Hematopoietic multipotent progenitor cell treated with erythropoietin and hydrocortisone succinate and interleukin-3 and kit ligand, for 15 days (in vitro differentiated cells): ENCODE measurements at places on chromosomes 13 and 19.

DNA sequence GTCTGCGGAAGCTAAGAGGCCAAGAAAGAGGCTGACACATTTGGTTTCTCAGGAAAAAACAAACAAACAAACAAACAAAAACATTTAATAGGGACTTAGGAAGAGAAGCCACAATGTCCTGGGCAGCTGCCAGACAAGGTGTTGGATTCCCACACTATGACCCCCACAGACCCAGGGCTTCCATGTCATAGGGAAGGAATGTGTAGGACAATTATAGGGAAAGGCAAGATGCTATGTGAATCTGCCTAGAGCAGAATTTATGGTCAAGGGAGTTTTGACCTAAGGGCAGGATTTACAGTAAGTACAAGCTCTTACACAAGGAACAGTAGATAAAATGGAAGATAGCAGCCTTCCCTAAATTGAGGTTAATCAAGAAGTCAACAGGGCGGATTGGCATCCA lies 9.1 kb upstream of the CDADC1 start:
- DNase-seq: no peak

DNA sequence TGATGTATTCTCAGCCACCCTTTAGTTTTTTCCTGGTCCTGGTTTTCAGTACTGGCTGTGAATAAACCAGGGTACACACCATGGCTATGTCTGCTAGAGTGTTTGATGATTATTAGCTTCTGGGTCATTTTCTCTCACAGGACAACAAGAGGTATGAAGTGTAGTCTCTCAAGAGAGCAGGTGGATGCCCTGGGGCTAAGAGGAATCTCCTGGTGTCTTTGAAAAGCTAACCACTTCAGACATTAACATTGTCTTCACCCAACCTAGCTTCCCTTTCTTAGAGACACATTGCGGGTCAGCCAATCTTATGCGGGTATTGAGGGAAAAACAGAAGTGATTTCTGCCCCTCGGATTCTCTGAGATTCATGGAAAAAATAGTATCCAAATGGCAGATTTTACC lies 1.6 kb downstream of the ZNF730 start:
- no peak for DNase-seq

GRCh38 chr13:77853703-77854102 lies 64.9 kb downstream of the EDNRB start:
- no peak for DNase-seq

DNA sequence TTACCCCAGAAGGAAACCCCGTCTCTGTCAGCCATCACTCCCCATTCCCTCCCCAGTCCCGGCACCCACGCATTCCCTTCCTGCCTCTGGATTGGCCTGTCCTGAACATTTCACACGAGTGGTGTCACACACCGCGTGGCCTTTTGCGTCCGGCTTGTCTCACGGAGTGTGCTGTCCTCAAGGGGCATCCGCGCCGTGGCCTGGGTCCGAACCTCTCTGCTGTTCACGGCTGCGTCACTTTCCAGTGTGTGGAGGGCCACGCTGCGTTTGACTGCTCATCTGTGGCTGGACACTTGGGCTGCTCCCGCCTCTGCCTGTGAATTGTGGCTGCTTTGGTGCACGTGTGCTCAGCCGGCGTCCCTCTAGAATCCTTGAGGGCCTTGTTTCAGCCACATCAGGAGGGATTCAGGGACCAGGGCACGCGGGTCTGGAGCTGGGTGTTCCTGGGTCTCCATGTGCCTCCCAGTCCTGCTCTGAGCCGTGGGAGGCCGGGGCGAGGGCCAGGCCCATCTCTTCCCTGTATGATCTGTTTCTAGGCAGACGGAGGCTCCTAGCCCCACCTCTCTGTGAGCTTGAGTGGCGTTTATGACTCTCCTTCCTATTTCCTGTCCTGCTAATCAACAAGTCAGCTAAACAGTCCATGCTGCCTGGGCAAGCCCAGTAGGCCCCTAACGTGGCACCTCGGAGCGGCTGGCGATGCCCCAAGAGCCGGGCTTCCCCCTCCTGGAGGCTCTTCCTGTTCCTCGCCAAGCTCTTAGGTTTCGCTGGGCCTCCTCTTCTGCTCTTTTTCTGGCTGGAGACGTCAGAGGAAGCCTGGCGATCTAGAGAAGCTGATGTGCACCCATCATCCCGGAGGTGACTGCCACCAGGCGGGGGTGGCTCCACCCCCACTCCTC lies 8.1 kb downstream of the STK11 start:
- peak; percentile 65 for DNase-seq

DNA sequence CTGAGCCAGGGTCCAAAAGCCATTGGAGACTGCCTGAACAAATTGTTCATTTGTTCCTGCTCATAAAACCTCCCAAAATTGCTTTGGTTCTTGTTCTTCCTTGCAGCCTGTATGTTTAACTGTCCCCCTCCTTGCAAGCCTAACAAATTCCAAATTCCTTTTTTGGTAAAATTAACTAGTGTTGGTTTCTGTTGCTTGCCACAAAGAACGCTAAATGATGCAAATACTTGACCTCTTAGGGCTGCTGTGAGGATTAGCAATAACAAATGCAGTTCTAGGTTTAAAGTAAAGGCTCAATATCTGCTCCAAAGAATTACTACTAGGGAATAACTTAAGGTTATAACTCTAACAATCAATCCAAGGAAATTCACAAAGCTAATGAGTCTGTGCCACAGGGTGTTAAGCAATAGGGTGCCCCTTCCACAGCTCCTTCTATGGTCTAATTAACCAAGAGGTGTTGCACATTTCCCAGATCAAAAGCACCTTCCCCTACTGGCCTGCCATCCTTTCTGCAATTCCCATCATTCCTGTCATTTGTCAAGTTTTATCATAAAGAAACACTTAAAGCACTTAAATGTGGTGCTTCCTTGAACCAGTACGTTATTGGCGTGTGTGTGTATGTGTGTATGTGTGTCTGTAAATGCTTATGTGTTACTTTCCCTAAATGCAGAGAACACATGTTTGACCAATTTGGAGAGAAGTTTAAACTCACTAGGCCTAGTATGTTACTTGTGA lies 110.2 kb downstream of the RAP2A start:
- no peak for DNase-seq

- peak; percentile 20 for DNase-seq
These were observed 115.1 kb upstream of the CACNA1A start for GRCh38 chr19:13621413-13621812.

- DNase-seq: no peak
These were observed 231.0 kb upstream of the IRS2 start for GRCh38 chr13:110017379-110017778.

DNA sequence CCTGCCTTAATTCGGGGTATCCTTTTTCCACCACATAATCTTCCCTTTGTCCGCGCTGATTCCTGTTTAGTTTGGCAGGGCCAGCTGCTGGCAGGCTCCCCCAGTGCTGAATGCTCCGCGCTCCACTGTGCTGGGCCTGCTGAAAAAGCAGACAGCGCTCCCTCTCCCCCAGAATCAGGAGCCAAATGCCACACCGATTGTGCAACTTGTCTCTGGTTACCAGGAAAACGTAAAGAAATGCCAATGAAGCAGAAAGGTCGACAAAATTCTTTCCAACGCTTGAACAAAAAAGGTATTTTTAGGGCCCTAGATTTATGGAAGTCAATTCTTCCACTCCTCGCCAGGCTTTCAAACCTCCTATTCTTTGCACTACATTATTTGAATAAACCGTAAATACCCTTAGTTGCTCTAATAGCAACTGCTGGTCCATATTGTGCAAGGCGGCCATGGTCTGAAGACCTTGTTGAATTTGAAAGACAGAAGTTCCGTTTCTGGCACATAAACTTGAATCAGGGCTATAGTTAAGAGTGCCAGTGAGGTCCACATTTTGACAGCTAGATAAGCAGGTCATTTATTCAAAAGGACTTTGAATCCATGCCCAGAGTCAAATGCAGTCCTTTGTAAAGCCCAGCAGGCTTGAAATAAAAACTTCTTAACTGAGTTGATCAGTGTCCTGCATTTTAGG lies 206.7 kb upstream of the RFC3 start:
- no peak for DNase-seq

GRCh38 chr13:30624630-30625029 lies 6.9 kb downstream of the USPL1 start:
- DNase-seq: no peak

- no peak for DNase-seq
These were observed 22.2 kb downstream of the GPR42 start for GRCh38 chr19:35392742-35393715.

GRCh38 chr13:94994506-94994905 lies 282.2 kb upstream of the SOX21 start:
- no peak for DNase-seq

- no peak for DNase-seq
These were observed 107.4 kb downstream of the LRCH1 start for GRCh38 chr13:46660416-46660815.

DNA sequence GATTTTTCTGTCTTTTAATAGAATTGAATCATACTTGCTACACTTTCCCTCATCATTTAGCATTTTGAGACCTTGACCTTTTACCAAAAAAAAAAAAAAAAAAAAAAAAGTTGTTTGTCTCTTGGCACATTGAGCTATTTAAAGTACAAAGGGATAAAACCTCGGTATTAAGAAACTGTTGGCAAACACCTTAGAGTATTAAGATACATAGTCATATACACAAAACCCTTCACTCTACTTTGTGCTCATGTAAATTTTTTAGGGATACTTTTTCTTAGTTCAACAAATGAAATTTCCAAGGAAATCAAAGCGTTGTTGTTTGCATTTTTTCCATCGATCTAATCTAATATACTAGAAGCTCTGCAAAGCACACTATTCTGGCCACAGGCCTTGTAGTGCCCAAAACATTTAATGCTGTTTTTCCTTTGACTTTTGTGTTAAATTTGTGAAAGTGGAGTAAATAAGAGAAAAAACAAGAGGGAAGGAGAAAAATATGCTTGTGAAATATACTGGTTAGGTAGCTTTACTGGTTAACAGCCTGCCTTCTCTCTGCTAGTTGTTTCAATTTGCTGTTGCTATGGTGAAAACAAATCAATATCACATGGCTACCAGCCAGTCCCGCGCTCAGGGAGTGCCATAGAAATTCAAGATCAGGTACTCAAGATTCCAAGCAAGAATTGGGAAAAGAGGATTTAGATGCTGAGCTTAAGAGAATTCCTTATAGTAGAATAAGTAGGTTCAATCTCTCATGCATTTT lies 2.6 kb downstream of the MBNL2 start:
- DNase-seq: peak; percentile 51

DNA sequence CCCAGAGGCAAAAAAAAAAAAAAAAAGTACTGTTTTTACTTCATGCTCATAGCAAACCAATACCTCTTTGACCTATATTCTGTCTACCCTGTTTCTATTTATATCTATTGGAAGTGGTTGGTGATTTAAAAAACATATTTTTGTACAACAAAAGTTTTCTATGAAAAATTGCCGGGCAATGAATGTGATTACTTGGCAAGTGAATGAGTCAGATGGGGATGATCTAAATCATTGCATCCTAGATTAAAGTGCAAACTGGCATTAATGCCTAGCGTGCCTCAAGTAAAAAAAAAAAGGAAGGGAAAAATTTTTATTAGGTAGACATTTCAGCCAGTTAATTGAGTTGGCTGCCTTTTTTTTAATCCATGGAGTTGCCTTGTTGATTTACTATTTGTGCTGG lies 500.6 kb downstream of the KCTD12 start:
- no peak for DNase-seq

DNA sequence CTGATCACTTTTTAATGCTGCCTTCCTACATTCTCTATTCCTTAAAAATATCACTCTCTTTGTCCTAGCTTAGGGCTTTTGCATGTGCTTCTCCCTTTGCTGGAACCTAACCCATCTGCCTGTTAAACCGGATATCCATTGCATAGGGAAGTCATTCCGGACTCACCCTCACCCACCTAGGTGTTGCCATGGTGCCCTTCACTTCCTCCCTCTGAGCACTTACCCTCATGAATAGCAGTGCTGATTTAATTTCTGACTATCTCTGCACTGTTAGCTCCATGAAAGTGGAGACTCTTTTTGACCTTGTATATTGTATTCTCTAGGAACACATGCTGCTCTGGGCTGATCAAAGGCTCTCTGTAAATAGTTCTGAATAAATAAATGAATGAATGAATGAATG lies 401.9 kb downstream of the PCDH20 start:
- DNase-seq: no peak

- no peak for DNase-seq
These were observed 7.2 kb downstream of the ABCA7 start for GRCh38 chr19:1046836-1047695.

- DNase-seq: peak; percentile 96
These were observed at the start of gene ATP5F1D for GRCh38 chr19:1241417-1242095. ATP5F1D (plus strand) TSS chr19:1241751; CDS start chr19:1241851, 100 bp downstream.

GRCh38 chr13:40984668-40985366 lies 34.3 kb downstream of the ELF1 start:
- DNase-seq: peak; percentile 59

DNA sequence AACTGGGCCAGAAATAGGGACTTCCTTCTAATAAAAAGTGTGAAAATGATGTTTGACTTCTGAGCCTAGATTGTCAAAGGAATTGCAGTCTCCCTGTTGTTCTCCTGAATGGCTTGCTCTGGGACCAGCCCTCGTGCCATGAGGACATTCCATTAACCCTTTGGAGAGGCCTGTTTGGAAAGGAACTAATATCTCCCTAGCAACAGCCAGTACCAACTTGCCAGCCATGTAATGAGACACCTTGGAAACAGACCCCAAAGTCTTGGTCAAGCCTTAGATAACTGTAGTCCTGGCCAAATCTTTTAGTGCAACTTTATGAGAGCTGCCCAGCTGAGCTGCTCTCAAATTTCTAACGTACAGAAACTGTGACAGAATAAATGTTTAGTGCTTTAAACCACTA lies 8.2 kb upstream of the SIAH3 start:
- DNase-seq: no peak

GRCh38 chr19:15198951-15199660 lies 1.7 kb downstream of the NOTCH3 start:
- no peak for DNase-seq

DNA sequence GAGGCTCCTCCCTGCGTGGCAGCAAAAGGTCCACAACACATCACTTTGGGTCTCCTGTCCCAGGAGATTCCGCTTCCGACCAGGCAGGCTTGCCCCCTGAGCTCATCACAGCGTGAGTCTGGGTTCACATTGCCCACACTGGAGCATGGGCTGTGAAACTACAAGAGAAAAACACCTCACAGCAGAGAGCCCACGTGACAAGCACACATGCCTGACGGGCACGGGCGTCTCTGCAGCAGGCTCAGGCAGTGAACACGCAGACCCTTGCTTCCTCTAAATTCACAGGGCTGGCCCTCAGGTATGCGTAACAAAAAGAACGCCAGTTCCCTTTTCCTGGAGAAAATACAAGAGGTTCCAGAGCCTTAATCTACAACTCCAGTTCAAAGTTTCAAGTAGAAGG lies 41.9 kb downstream of the RASA3 start:
- no peak for DNase-seq

GRCh38 chr13:114043421-114044053 lies 69.7 kb upstream of the C13orf46 start:
- no peak for DNase-seq
